ENCODE measurements at places on chromosomes 7 and 10.
A peak's percentile ranks its signal among the peaks of the same experiment; 100 is the strongest.

DNA sequence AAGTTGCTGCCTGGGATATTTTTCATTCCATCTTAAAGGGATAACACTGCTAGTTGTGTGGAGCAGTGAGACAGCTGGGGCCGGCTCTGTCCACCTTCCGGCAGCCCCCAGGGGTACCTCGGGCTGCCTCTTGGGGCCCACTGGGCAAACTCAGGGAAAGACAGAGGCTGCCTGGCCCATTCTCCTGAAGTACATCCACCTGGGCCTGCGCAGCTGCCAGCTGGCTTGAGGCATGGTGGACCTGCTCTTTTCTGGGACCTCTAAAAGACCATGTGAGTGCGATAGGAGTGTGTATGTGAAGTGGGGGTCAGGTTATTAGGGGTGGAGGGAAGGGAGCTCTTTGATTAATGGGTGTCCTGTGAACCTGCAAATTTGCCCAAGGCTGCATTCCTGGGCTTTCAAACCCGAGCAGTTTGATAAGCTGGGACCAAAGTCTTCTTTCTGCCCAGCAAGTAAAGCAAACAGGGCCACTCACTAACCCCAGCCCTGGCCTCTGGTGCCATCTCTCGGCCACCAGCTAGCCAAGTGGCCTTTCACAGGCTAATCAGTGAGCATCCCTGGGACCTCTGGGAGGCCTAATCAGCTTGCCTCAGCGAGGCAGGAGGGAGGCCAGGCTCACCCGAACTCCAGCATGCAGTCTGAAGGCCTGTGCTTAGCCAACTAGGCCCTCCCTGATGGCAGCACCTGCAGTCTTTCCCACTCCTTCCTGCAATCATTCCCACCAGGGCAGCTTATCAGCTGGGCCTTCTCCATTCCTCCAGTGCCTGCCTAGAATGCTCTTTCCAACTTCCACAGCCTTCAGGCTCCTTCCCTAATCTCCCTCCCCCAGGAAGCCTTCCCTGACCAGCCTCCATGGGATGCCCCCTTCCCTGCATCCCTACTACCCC is 954.7 kb upstream of the ZNF722 start:
- no peak for DNase-seq

DNA sequence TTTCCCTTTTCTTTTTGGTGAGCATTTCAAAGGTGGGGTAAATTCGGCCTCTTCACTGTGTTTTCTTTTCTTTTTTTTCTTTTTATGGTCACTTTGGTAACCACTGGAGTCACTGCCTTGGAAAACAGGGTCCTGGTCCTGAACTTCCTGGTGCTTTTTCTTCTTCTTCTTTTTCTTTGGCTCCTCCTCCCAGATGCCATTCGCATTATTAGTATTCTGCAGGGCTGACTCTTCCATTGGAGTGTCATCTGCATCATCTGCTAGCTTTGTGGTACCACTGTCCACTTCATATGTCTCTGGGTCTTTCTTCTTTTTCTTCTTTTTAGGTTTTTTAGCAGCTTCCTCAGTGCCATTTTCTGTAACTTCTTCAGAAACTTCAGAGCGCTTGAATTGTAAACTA is 10.5 kb downstream of the POLR1F start:
- no peak for DNase-seq

GRCh38 chr7:147022056-147022455 is 905.5 kb downstream of the CNTNAP2 start:
- no peak for DNase-seq

DNA sequence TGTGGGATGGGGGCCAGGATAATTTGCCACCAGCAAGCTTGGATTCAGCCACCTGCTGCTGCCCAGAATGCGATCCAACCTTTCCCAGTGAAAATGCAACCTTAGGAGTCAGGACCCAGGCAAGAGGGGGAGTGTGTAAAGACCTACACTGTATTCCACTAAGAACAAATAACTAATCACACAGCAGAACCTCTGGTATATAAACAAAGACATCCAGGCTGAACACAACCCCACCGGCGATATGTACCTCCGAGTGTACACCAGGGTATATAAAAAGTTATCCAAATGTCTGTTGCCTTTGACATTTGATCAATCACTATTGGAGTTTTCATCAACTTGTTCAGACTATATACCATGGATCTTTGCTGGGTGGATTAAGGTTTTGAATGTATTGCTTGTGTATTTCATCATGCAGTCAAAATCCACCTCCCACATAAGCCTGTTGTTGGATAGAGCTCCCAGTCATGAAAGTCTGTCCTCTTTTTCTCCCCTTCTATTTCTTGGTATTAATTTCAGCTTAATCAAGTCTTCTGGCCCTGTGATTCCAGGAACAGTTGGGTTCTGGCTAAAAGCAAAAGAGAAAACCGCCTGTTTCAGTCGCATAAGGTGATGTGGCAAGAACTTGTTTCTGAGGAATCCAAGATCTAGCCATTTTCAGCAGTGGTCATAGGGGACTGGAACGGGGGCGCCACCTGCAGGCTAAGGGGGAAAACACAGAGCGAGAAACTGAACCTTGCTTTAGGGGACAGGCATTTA is 290.7 kb downstream of the CCDC3 start:
- no peak for DNase-seq

DNA sequence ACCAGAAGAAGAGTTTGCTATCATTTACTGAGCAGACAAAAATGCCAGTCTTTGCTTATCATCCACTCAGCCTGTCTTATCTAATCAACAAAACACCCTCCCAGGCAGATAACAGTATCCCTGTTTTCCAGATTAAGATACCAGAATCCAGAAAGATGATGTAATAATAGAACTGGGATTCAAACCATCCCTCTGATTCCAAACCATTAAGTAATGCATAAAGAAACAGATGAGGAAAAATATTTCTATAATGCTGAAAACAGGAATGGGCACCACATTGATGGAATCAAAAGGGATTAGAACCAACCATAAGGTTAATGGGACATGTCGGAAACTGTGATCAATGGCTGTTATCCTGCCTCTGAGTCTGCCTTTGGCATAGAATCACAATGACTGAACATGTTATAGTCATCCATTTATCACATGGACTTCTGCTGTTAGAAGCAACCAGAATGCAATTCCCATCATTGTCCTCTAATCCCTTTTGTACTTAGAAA is 92.1 kb upstream of the RSU1 start:
- no peak for DNase-seq

GRCh38 chr7:3897430-3898372 is 596.6 kb downstream of the SDK1 start:
- peak; percentile 1 for DNase-seq

DNA sequence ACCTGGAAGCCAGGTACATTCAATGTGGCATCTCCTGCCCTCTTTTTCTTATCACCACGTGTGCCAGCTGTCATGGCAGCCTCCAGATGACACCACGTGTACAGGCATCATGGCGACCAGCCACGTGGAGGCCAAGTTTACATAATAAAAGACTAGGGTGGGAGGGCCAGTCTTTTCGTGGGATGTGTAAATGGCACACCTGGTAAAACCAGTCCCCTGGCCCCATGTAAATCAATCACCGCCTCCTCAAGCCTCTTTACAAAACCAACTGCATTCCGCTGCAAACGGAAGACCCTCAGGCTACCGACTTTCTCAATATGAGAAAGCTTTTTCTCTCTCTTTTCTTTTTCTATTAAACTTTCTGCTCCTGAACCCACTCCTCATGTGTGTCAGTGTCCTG is 65.1 kb upstream of the PHF14 start:
- no peak for DNase-seq

GRCh38 chr10:11082526-11082925 is 64.9 kb downstream of the CELF2 start:
- DNase-seq = no peak

DNA sequence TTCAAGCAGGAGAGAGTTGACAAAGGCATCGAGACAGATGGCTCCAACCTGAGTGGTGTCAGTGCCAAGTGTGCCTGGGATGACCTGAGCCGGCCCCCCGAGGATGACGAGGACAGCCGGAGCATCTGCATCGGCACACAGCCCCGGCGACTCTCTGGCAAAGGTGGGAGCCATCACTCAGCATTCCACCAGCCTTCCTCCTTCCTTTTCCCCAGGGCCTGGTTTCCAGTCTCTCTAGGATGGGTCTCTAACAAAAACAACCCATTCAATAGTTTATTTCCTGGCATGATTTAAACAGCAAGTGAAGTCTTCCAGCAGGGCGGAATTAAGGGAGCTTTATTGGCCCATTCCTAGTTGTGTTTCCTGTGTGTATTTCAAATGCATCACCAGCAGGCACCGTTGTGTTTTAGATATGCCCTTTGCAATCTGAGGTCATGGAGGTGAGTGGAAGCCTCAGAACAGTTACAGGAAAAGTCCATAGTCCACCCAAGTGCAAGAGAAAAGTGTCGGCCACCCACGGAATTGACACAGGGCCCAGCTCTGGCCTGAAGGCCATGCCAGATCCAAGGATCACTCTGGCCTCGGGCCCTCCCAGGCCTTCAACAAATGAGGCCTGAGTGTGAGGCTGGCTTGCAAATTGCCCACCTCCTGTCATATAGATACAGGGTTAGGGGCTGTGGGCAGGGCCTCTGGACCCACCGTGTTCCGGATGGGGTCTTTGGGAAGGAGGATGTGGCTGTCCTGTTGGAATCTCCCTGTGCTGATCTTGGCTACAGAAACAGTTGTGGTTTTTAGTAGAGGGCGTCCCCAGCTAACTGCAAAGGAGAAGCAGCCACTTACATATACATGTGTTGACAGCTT is 46.9 kb upstream of the TRIM8 start:
- DNase-seq = no peak

DNA sequence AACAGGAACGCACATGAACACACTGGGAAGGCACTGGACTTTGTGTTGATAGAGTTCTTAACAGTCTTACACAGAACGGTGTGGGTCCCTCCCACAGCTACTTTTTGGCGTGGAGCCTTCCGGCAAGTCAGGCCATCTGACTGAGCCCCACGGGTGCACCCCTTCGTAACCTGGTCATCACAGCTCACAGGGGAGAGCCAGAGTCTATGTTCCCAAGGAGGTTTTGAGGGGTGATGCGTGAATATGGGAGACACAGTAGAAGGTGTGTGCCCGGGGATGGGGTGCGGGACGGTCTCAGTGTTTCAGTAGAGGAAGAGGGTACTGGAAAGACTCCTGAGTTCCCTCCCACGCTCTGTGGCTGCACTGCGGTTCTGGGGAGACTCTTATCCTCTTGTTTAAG is 291.7 kb downstream of the DNAJB6 start:
- no peak for DNase-seq

Data from NK-92 treated with Interleukin-12 subunit alpha and Interleukin-12 subunit beta, amount 100 ng/mL, for 24 hours (cell line).